Inflammatory macrophage treated with lipopolysaccharide for 4 hours (primary cell): ENCODE measurements at places on chromosomes 7 and 10.

GRCh38 chr10:111545861-111546605 is 469.2 kb downstream of the ADRA2A start:
- DNase-seq: no peak

GRCh38 chr10:125455855-125456254 is 227.1 kb downstream of the TEX36 start:
- no peak for DNase-seq

- DNase-seq: no peak
These were observed 1233.2 kb upstream of the AUTS2 start for GRCh38 chr7:68364886-68365625.

DNA sequence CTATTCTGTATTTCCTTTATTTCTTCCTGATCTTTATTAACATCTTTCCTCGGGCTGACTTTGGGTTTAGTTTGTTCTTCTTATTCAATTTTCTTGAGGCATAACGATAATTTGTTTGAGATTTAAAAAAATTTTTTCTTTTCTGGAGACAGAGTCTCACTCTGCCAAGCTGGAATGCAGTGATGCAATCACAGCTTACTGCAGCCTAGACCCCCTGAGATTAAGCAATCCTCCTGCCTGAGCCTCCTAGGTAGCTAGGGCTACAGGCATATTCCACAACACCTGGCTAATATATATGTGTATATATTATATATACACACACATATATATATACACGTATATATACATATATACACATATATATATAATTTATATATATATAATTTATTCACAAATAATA is 540.2 kb downstream of the NXPH1 start:
- no peak for DNase-seq

GRCh38 chr10:5776881-5777197 is 36.4 kb downstream of the GDI2 start:
- peak; percentile 63 for DNase-seq

DNA sequence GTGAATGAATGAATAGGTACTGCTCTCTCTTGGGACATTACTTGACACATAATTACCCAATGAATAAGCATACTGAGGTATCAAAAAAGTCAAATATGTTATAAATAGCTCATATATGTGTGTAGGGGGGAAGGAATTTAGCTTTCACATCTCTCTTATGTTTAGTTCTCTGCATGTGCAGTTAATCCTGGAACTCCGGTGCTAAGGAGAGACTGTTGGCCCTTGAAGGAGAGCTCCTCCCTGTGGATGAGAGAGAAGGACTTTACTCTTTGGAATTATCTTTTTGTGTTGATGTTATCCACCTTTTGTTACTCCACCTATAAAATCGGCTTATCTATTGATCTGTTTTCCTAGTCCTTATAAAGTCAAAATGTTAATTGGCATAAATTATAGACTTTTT is 1.2 kb downstream of the CFTR start:
- no peak for DNase-seq

DNA sequence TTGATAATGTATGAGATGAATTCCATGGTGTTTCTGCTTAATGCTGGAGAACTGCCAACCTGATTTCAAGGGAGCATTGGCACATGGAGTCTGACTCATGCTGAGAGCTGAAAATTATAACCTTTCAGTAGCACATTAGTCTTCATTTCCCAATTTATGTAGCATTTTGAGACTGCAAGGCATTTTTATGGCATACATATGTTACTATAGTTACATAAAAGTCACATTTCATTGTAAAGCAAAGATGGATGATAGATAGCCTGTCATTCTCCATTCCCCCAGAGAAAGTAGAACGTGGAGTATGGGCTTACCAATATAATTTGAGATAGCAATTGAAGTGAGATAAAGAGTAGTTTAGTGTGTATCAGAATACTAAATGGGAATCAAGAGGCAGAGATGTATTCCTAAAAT is 103.1 kb downstream of the SLC16A9 start:
- DNase-seq: peak; percentile 17

GRCh38 chr7:91843831-91844230 is 36.7 kb downstream of the MTERF1 start:
- peak; percentile 1 for DNase-seq

DNA sequence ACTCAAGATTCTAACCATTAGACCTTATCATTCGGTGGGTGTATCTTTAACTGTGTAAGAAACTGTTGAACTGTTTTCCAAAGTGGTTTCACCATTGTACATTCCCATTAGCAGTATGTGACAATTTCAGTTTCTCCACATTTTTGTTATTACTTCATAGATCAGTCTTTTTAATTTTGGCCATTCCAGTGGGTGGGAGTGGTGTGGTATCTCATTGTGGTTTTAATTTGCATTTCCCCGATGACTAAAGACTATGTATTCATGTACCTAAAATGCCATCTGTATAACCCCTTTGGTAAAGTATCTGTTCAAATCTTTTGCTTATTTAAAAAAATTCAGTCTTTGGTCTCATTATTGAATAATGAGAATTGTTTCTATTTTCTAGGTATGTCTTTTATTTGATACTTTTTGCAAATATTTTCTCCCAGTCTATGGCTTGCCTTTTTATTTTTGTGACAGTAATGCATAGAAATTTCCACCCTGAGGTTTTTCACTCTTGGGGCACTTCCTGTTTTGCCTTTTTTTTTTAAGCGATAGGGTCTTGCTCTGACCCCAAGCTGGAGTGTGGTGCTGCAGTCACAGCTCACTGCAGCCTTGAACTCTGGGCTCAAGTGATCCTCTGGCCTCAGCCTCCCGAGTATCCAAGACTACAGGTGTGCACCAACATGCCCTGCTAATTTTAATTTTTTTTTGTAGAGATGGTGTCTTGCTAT is 141.1 kb upstream of the ITGB1 start:
- DNase-seq: peak; percentile 81

GRCh38 chr7:49564379-49564714 is 209.1 kb upstream of the VWC2 start:
- peak; percentile 20 for DNase-seq

GRCh38 chr7:144725070-144725469 is 110.8 kb downstream of the TPK1 start:
- no peak for DNase-seq

- DNase-seq: no peak
These were observed 83.7 kb upstream of the KDM7A start for GRCh38 chr7:140260352-140261104.

GRCh38 chr7:98985406-98985805 is 107.1 kb downstream of the TRRAP start:
- peak; percentile 78 for DNase-seq

GRCh38 chr7:117217106-117218035 is 105.5 kb downstream of the WNT2 start:
- DNase-seq: no peak

GRCh38 chr7:130960208-130960988 is 226.4 kb upstream of the KLF14 start:
- peak; percentile 98 for DNase-seq

DNA sequence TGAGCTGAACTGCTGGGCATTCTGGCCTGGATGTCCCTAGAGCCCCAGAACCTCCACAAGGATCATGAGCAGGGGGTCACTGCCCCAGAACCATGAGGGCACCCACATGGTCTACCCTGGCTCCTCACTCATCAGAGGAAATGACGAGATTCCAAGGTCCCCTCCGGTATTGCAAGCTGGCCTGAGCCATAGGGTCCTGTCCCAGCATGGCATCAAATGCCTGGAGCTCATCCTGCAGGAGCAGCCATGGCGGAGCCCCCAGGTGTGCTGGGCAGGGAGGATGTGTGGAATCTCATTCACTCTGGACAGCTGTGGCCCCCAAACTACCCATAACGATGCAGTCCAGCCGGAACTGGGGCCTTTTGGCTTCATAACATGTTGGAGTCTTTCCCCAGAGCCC is 66.6 kb upstream of the ANTXRL start:
- no peak for DNase-seq

DNA sequence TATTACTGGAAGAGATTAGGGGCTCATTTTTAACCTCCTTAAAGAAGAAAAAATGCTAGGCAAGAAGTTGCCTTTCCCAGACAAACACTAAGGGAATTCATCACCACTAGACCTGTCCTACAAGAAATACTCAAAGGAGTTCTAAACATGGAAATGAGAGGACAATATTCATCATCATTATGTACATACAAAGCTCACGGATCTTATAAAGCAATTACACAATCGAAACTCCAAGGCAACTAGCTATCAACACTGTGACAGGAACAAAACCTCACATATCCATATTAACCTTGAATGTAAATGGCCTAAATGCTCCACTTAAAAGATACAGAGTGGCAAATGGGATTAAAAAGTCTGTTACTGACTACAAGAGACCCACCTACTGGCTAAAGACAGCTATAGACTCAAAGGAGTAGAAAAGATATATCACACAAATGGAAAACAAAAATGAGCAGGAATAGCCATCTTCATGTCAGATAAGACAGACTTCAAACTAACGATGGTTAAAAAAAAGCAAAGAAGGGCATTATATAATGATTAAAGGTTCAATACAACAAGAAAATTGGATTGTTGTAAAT is 246.6 kb downstream of the ADRA2A start:
- DNase-seq: no peak

- DNase-seq: no peak
These were observed 5.2 kb downstream of the IKZF1 start for GRCh38 chr7:50309721-50310120.
